ENCODE measurements at places on chromosomes 12 and 14.

DNA sequence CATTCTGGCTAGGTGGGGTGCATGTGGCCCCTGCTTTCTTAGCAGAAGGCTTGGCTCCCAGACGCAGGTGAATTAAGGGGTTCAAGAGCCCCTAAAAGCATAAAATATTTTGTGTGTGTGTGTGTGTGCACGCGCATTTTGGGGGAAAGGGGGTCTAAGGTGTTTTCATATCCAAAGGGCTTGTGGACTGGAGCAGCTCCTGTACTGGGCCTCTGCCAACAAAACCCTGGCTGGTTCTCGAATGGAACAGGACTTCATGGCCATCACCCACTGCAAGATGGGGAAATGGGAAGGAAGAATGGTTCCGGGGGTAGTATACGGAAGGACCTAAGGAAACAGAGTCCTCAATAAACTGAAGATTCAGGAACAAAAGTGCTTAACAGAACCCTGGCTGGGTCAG, 3.9 kb upstream of the ATN1 start:
- no peak for DNase-seq

GRCh38 chr12:58647495-58647894, 272.8 kb downstream of the LRIG3 start:
- no peak for DNase-seq

GRCh38 chr12:54010053-54010971, 1.5 kb downstream of the HOXC8 start:
- no peak for DNase-seq

- DNase-seq: no peak
Observed at GRCh38 chr12:49888461-49889151, 15.1 kb downstream of the FAIM2 start.

- no peak for DNase-seq
Observed at GRCh38 chr12:9786726-9787717, 26.3 kb upstream of the CD69 start.
